Mesenteric fat pad (tissue), 1 donor: ENCODE measurements at places on chromosomes 1 and 21. TPM values are rescaled to one million over a fixed set of nuclear protein-coding genes. Genes with fewer than 3 reads are reported as not detected.

GRCh38 chr1:179169616-179170467, 59.6 kb downstream of the ABL2 start:
- no peak for DNase-seq

The DIO1 gene
- not detected for total RNA-seq

The CD34 gene
- total RNA-seq, result 45.5 TPM

DNA sequence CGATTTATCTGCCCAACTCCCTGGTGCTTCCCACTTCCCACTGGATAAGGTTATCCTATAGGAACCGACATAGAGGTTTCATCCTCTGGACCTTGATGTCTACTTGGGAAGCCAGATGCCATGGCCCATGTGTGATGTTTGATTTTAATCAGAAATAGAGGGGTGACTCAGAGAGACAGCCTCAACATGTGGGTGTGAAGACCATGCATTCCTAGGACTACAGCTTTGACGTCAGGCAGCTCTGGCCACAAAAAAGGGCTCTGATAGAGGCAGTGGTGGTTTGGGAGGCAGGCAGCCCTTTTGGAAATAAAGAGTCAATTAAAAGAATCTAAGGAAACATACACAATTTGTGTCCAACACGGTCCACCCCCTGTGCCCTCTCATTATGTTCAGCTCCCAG, 5.2 kb upstream of the SH2D2A start:
- DNase-seq, result no peak

- no peak for DNase-seq
Measured at GRCh38 chr1:38153066-38153777, 106.6 kb upstream of the POU3F1 start.

The S100B gene
- total RNA-seq, result 102 TPM

DNA sequence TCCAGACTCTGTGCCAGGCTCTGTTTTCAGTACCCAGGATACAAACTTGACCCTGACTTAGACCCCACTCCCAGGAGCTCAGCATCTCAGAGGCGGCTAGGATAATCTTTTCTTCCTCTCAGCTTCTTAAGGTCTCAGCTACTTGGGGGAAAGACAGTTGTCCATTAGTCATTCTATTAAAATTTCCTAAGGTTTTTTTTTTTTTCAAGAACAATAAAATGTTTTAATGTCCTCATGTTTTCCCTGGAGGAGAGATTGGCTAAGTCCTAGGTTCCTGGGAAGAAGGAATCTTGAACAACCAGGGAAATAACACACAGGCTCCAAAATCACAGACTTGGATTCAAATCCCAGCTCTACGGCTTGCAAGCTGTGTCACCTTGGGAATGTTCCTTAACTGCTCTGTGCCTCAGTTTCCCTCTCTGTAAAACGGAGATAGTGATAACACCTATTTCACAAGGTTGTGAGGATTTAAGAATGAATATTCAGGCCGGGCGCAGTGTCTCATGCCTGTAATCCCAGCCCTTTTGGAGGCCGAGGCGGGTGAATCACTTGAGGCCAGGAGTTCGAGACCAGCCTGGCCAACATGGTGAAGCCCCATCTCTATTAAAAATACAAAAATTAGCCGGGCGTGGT, 33.0 kb downstream of the CDK18 start:
- peak; percentile 37 for DNase-seq

The DNM3 gene
- 5.1 TPM for total RNA-seq

The ZNF648 gene
- total RNA-seq, result not detected

The S100A9 gene
- total RNA-seq, result 892 TPM
